ENCODE measurements at places on chromosomes 6 and 20.

- no peak overlapping the region for H3K4me3 ChIP-seq
- no peak overlapping the region for H3K27ac ChIP-seq
- H3K4me1 ChIP-seq: peaks cover 8% of the 10 kb centered on the region
- no peak for DNase-seq
Observed at GRCh38 chr6:122098201-122098678, 301.2 kb upstream of the HSF2 start.

DNA sequence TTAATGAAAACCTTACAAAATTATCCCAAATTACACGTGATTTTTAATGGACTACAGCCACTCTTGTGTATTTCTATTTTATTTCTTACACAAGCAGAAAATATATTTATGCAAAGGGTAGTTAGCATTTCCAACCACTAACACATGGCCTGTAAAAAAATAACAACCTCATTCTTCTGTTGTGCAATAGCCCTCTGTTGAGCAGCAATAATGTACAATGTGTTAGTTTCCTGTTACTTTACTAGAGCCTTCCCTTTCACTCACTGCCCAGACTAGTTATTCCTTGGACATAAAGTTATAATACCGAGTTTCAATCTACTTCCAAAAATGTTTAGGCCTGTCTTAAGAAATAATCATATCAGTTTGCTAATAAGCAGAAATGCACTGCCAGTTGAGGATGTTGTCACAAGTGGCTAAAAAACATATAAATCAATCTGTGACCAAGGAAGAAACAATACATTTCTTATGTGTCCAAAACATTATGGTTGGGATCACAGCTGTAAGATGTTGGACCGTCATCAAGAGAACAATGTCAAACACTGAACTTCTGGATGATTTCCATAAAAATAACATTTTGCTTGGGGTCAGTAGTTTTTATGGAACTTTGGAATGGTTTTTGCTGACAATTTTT lies 73.6 kb upstream of the RNF146 start:
- H3K27ac ChIP-seq: no peak overlapping the region
- H3K4me3 ChIP-seq: no peak overlapping the region
- no peaks in the 10 kb centered on the region for H3K4me1 ChIP-seq
- no peaks in the 10 kb centered on the region for H3K27me3 ChIP-seq
- no peak for DNase-seq

GRCh38 chr20:10807013-10807412 lies 133.2 kb upstream of the JAG1 start:
- DNase-seq: peak; percentile 20
- peaks cover 13% of the 10 kb centered on the region for H3K4me1 ChIP-seq
- H3K36me3 ChIP-seq: no peaks in the 10 kb centered on the region
- no peaks in the 10 kb centered on the region for H3K27me3 ChIP-seq
- no peak overlapping the region for H3K4me3 ChIP-seq
- H3K27ac ChIP-seq: no peak overlapping the region

GRCh38 chr6:79946272-79947190 lies 822 bp downstream of the ELOVL4 start:
- H3K4me3 ChIP-seq: peak overlapping the region; percentile 93
- DNase-seq: peak; percentile 78
- no peaks in the 10 kb centered on the region for H3K36me3 ChIP-seq
- peaks cover 16% of the 10 kb centered on the region for H3K27me3 ChIP-seq
- no peak overlapping the region for H3K27ac ChIP-seq

GRCh38 chr20:6966721-6967120 lies 199.2 kb downstream of the BMP2 start:
- DNase-seq: no peak
- no peak overlapping the region for H3K4me3 ChIP-seq
- no peak overlapping the region for H3K27ac ChIP-seq
- no peaks in the 10 kb centered on the region for H3K27me3 ChIP-seq
- H3K36me3 ChIP-seq: no peaks in the 10 kb centered on the region

GRCh38 chr6:68339488-68340131 lies 295.5 kb upstream of the ADGRB3 start:
- no peaks in the 10 kb centered on the region for H3K27me3 ChIP-seq
- no peaks in the 10 kb centered on the region for H3K36me3 ChIP-seq
- DNase-seq: no peak
- H3K4me1 ChIP-seq: no peaks in the 10 kb centered on the region
- H3K27ac ChIP-seq: no peak overlapping the region
- H3K4me3 ChIP-seq: no peak overlapping the region

GRCh38 chr6:119610265-119610664 lies 260.7 kb upstream of the MAN1A1 start:
- no peaks in the 10 kb centered on the region for H3K4me1 ChIP-seq
- H3K27ac ChIP-seq: no peak overlapping the region
- no peaks in the 10 kb centered on the region for H3K27me3 ChIP-seq
- H3K4me3 ChIP-seq: no peak overlapping the region
- no peak for DNase-seq

DNA sequence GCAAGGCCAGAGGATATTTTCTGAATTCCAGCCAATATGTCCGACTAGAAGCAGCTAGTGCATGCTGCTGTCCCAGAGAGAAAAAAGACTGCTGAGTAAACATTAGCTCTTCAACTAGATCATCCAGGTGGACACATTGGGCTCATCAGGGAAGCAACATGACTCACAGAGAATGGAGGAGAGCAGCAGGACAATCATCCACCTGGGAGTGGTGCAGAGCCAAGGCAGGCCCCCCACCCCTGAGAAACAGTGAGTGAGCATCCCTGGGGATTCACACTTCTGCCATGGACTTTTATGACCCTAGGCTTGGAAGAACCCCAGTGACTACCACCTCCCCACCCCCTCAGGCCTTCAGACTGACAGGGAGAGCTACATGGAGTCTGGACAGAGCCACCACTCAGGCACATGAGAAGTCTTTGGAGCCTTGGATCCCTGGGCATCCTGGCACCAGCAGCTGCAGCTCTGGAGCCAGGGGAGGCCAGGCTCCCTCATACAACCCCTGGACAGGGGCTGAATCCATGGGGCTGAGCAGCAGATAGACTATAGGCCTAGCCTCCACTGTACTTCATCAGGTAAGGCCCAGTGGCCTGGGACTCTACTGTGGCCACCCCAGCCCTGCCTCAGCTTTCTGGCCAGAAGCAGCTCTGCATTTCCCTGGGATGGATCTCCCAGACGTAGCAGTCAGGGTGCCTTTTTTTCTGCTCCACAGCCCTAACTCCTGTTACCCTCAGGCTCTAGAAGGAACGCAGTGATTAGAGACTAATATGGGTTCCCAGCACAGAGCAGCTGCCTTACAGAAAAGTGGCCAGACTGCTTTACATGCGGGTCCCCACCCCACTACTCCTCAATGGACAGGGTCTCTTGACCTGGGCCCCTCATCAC lies 82.9 kb upstream of the RNF217 start:
- no peaks in the 10 kb centered on the region for H3K36me3 ChIP-seq
- H3K27me3 ChIP-seq: no peaks in the 10 kb centered on the region

GRCh38 chr20:43662943-43663655 lies 3.8 kb upstream of the MYBL2 start:
- peaks cover 23% of the 10 kb centered on the region for H3K27me3 ChIP-seq
- H3K4me3 ChIP-seq: no peak overlapping the region
- H3K36me3 ChIP-seq: no peaks in the 10 kb centered on the region
- no peak overlapping the region for H3K27ac ChIP-seq
- no peak for DNase-seq
- H3K4me1 ChIP-seq: no peaks in the 10 kb centered on the region

GRCh38 chr6:5738211-5738610 lies 268.5 kb downstream of the NRN1 start:
- H3K4me3 ChIP-seq: no peak overlapping the region
- no peak for DNase-seq
- no peaks in the 10 kb centered on the region for H3K27me3 ChIP-seq
- H3K36me3 ChIP-seq: no peaks in the 10 kb centered on the region
- H3K27ac ChIP-seq: no peak overlapping the region
- no peaks in the 10 kb centered on the region for H3K4me1 ChIP-seq

DNA sequence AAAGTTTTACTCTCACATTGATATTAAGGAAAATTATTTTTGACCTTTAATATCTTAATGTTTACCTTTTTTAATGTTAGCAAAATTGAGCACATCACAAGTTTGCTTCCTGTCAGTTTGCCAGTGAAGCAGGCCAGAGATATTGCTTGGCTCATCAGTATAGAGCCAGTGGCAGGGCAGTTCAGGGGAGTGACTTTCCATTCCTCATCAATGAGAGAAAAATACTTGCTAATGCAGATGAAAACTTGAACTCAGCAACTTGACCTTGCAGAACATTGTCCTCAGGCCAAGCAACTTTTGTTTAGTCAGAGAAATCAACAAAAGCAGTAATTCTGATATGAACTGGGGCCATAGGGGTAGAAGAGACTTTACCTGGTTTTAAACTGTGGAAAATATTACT lies 6.9 kb downstream of the TAB2 start:
- DNase-seq: no peak
- H3K4me3 ChIP-seq: no peak overlapping the region
- H3K36me3 ChIP-seq: no peaks in the 10 kb centered on the region
- H3K27me3 ChIP-seq: no peaks in the 10 kb centered on the region
- H3K4me1 ChIP-seq: peaks cover 44% of the 10 kb centered on the region

GRCh38 chr6:90294989-90295853 lies 1.4 kb downstream of the BACH2 start:
- no peaks in the 10 kb centered on the region for H3K36me3 ChIP-seq
- H3K4me1 ChIP-seq: peaks cover 31% of the 10 kb centered on the region
- H3K4me3 ChIP-seq: peak overlapping the region; percentile 95

GRCh38 chr6:160227769-160228161 lies 30.9 kb downstream of the SLC22A2 start:
- DNase-seq: no peak
- no peaks in the 10 kb centered on the region for H3K27me3 ChIP-seq
- no peaks in the 10 kb centered on the region for H3K4me1 ChIP-seq
- H3K36me3 ChIP-seq: no peaks in the 10 kb centered on the region
- no peak overlapping the region for H3K27ac ChIP-seq

DNA sequence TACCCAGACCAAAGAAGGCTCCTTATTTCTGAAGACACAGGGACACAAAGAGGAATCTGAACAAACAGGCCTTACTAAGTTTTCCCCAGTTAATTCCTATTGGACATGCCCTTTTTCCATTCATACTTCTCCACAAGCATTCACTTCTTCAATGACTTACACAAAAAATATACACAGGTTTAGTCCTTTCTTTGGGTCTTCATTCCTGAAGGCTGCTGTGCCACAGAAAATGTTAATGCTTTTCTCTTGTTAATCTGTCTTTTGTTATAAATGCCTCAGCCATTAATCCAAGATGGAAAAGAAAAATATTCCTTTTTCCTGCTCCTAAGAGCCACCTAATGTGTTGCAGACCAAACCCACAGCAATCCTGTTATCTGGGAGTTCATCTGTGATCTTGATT lies 71.2 kb downstream of the QRSL1 start:
- DNase-seq: no peak
- H3K4me3 ChIP-seq: no peak overlapping the region
- H3K27me3 ChIP-seq: no peaks in the 10 kb centered on the region
- no peak overlapping the region for H3K27ac ChIP-seq
- H3K4me1 ChIP-seq: peaks cover 10% of the 10 kb centered on the region

All from neural progenitor cell (in vitro differentiated cells).